Hematopoietic multipotent progenitor cell (in vitro differentiated cells): ENCODE measurements at places on chromosomes 5 and 9. TPM values are rescaled to one million over a fixed set of nuclear protein-coding genes. Genes with fewer than 3 reads are reported as not detected.

DNA sequence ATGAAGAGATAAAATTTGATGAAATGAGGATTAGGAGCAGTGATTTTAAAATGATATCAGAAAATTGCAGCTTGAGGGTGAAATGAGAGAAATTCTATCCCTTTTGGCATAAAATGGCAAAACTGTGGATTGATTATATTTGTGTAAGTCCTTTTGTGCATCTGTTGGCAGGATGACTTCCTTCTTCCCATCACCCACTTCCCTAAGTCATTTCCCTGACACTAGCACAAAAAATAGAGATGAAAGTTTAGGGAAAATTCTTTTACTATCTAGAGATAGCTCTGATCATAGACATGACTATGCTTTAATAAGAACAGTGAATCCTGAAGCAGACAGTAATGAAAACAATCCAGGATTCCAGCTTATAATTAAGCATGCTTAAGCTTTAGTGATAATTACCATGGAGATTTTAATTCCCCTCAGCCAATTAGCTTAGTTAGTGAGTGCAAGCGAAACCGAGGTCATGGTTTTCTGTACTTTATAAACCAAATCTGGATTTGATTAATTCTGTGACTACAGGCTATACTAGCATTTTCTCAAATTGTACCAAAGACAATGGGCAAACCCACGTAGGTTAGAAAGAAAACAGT, 163.6 kb upstream of the TARS1 start:
- DNase-seq: no peak

The FCN1 gene
- total RNA-seq: 10.5 TPM

- DNase-seq: no peak
Observed at GRCh38 chr5:58457050-58457449, 2.8 kb downstream of the PLK2 start.

DNA sequence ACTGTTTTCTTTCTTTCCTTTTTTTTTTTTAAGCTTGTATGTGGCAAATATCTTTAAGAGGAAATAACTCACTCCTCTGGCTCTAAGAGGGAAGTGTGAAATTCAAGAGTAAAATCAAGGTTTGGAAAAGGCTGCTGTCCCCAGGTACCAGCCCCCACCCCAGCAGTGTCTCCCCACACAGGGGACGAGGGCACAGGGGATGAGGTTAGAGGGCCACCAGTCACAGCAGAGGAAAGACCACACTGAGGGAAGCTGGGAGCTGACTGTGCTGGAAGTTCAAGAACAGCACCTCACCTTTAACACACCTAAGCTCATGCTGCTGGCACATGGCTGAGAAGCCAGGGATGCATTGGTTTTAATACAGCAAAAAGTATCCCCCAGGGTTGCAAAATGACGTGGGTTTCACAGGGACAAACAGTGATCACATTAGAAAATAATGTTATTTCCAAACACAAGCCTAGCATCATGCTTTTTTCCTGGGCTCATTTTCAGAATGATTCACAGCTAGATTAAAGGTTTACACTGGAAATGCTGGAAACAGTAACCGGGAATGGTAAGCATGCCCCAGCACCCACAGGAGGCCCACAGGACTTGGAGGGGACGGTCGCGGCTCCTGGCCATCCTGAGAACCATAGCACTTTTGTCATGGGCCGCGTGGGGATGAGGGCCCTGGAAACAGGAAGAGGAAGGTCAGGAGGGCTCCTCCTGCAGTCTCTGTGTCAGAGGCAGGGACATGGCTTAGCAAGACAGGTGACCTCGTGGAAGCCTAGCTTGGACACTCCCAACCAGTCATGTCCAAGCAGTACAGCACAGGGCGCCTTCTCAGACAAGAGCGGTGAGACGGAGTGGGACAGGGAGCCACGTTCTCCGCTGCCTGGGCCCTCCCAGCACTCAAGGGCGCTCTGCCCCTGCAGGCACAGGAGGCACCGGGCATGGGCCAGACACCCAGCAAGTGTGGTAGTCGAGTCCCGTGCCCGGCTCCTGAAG, 6.9 kb downstream of the LPCAT1 start:
- DNase-seq: no peak

The ADCY2 gene
- 0.27 TPM for total RNA-seq
